ENCODE measurements at places on chromosomes 2 and 18. TPM values are rescaled to one million over a fixed set of nuclear protein-coding genes. Genes with fewer than 3 reads are reported as not detected.

The MOCOS gene
- 15.3 TPM for total RNA-seq

The ZNF385B gene
- total RNA-seq = not detected

The POU3F3 gene
- total RNA-seq = 19.0 TPM

The TUBA4B gene
- total RNA-seq = not detected

The C2orf15 gene
- 6.7 TPM for total RNA-seq

The CFAP53 gene
- total RNA-seq = 0.29 TPM

The LHCGR gene
- total RNA-seq = not detected

The NOSTRIN gene
- 0.89 TPM for total RNA-seq

The ANKRD30BL gene
- 0.14 TPM for total RNA-seq

The QPCT gene
- total RNA-seq = 35.4 TPM

The NETO1 gene
- total RNA-seq = 7.1 TPM

The TCF7L1 gene
- 4.3 TPM for total RNA-seq

The ZNF892 gene
- 6.7 TPM for total RNA-seq

The SP140 gene
- 3.6 TPM for total RNA-seq

DNA sequence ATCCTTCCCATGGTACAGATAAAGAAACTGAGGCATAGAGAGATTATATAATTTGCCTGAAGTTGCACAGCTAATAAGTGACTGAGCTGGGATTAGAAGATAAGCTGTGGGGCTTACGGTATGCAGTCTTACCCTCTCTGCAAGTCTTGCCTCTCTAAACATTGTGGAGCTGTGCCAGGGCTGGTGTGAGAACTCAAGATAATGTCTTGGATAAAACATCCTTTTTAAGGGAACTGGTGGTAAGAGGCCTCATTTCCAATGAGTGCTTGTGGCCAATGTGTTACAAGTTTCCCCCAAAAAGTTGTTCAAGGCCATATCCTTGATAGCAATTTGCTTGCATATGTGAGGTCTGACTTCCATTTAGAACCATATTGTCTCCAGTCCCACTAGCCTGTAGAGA lies 84.3 kb upstream of the ETAA1 start:
- no peak for DNase-seq

- DNase-seq = no peak
Observed at GRCh38 chr2:133553251-133553650, 15.0 kb downstream of the NCKAP5 start.

- no peak for DNase-seq
Observed at GRCh38 chr2:66571918-66572317, 137.0 kb downstream of the MEIS1 start.

DNA sequence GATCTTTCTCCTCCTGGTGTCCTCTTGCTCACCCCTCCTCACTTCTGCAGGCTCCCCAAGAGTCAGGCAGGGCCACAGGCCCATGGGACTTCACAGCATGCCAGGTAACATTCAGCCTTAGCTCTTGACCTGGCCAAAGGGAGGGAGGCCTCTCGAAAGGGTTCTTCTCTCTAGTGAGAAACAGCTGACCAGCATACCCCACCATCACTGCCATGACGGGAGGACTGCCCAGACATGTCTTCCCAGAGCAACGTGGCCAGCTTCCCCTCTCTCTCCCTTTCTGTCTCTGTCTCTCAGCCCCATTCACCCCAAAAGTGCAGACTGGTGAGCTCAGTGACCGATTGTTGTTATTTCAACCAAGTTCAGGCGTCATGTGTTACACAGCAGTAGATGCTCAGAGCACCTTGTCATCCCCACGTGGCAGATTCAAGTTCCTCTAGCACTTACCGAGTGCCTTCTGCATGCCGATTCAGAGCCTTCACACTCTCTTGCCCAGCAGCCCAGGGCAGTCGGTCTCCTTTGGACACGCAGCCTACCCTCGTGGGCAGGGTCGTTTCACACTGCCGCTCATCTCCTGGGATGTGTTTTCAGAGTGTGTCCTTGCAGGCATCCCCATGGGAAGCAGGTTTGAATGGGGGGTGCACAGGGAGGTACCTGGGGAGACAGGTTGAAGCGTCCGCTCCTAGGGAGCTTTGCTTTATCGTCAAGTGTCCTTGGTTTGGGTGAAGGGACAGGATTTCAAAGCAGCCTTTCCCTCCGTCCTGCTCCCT lies 259.9 kb downstream of the NDUFA10 start:
- no peak for DNase-seq

GRCh38 chr2:71798266-71799012 lies 345.1 kb downstream of the DYSF start:
- no peak for DNase-seq

DNA sequence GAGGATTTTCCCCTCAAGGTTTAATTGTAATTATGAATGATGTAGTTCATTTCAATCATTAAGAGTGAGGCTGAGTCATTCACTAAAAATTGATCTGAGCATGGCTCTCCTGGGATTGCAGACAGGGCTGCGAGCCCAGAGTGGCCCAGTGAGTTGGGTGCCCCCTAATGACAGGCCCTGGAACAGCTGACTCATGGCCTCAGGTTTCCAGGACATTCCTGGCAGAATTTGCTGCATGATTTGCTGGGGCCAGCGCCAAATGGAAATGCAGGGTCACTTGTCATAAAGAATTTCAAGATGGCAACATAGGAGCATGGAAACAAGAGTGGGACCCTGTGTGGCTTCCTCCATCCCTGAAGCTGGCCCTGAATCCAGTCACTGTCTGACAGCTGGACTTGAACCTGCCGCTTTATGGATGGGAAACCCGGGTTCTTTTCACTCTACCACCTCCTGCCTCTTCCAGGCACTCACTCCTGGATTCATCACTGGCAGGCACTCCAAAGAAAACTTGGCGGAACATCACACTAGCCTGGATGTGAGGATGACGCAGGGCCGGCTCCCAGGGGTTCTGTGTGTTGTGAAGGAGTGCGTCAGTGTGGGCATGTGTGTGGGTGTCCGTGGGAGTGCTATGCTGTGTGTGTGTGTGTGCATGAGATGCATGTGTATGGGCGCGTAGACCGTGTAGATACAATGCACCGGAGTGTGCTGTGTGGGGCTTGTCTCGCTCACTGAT lies 15.2 kb downstream of the OTOF start:
- DNase-seq = peak; percentile 26

GRCh38 chr2:19457809-19458208 lies 99.4 kb upstream of the OSR1 start:
- no peak for DNase-seq

DNA sequence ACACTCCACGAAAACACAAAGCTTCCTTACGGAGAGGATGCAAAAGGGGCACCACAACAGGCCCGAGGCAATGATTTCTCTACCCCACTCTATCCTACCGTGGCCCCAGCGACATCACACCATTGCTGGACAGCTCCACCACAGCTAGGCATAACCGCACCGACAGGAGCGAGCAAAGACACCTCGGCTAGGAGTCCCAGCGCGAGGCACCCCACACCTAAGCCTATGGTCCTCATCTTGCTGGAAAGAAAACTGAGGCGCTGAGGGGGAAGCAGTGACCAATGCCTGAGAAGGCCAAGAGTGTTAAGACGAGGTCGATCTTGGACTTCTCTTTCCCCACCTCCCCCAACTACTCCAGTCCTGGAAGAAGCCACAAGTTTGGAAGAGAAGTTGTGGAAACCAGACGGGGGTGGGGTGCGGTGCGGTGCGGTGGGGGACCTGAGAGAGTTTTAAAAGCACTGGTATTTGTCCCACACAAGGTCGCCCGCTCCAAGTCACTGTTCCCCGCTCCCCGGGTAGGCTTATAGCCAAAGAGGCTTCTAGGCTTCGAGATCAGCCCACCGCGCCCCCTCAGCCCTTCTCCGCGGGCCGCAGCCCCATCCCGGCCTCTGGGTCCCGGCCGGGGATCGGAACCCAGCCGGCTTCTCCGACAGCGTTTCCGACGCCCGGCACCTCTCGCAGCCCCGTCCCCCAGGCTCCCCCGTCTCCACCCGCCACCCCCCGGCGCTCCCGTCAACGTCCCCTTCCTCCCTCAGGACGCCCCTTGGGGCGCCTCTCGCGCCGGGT lies 766 bp downstream of the PDE6D start:
- no peak for DNase-seq

GRCh38 chr2:201358684-201359083 lies 1.5 kb upstream of the FLACC1 start:
- no peak for DNase-seq

- no peak for DNase-seq
Observed at GRCh38 chr2:97812931-97813330, 99.6 kb downstream of the ZAP70 start.

DNA sequence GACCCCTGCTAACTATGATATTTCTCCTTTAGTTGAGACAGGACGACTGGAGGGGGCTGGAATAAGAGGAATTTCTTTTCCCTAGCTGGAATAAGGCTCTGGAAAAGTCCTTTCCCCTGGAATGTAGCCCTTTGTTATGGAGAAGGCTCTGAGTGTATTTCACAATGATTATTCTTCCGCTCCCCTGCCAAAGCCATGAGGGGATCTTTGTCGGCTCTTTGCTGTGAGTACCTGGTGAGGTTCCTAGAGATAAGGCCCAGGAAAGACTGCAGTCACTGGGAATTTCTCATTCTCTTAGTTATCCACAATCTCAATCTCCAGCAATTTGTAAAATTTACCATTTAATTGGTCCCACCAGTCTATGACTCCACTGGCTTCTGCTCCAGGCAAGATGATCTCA lies 340.2 kb upstream of the HNRNPA3 start:
- DNase-seq = no peak

GRCh38 chr2:236633775-236634560 lies 64.3 kb downstream of the ACKR3 start:
- no peak for DNase-seq

DNA sequence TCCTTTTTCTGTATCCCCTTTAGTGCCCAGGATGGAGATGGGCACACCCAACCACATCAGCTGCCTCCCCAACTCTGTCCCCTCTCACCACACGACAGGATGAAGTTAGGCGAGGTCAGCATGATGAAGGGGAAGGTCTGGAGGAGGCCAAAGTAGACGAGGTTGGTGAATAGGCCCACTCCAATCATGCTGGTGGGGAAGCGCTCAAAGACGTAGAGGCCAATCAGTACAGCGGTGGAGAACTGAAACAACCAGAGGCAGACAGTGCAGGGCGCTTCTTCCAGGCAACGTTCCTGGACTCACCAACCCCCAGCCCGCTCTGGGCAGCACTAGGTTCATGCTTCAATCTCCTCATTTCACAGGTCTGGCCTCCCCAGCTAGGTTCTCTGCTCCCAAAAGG lies 2.9 kb downstream of the TEX261 start:
- DNase-seq = no peak

- no peak for DNase-seq
Observed at GRCh38 chr2:58035352-58035751, 11.3 kb upstream of the VRK2 start.

DNA sequence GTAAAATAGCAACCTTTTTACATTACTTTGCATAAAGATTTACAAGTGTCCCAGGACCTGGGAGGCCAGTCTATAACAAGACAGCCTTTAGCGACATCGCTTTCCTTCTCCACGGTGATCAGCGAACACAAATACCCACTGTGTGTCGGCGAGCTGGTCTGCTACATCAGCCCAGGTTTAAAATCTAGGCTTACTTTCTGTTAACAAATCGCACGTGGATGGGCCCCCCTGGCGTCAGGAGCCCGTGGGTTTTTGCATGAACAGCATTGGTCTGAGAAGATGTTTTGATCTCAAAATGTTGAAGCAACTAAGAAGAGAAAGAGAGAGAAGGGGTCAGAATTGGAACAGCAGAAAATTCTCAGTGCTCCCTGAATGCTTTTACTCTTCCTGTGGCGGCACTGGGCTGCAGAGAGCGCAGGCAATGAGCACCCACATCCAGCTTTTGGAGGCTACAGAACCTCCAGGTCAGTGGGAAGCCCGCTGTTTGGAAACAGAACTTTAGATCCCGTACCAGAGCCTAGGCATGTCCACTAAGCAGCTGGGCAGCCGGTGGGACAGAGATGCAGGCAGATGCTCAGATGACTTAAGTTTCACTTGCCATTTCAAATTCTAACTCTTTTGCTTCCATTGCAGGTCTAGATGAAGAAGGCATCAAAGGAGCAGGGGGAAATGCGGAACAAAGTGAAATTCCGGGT lies 32.9 kb downstream of the CYP27C1 start:
- DNase-seq = no peak

- no peak for DNase-seq
Observed at GRCh38 chr2:1687254-1687653, 57.1 kb downstream of the PXDN start.

DNA sequence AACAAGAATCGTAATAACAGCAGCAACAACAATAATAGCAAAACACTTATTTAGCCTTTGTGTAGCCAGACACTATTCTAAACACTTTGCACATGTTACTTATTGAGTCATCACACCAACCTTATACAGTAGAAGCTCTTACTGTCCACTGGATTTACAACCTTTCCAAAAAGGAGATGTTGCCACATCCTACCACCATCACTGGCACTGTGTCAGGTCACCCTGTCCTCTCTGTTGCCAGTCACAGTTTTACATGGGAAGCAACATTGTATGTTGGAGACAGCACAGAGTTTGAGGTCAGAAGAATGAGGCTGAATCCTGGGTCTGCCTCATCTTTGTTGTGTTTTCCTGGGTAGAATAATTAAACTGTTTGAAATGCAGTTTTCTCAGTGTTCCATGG lies 201.4 kb upstream of the EPAS1 start:
- no peak for DNase-seq

DNA sequence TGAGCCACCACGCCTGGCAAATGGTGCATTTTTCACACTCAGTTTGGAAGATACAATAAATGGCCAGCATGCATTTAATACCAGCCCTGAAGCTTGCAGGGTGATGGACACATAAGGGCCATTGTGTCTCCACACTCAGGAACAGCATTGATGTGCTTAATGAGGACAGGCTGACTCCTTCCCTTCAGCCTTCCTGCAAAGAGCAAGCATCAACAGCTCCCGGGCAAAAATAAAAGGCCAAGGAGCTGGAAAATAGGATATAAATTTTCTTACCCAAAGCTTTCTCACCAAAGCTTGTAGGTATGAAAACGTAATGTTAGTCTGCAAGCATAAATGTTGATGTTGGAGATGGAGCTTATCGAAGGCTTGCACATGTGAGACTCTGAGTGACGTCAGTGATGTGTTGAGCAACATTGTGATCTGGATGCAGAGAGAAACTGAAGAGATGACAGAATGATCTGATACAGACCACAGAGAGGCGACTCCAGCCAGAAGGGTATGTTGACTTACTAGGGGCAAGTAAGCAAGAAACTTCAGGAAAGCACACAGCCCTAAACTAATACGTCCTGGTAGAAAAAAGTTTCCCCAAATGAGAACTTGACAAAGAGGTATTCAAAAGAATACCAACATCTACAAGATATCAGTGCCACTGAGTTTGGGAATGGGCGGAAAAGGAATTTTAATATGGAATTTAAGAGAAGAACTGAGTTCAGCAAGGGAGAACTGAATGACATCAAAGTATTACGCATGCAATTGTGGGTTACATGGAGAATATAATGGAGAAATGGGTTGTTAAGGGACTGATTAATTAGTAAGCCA lies 256.5 kb downstream of the TGIF1 start:
- no peak for DNase-seq

DNA sequence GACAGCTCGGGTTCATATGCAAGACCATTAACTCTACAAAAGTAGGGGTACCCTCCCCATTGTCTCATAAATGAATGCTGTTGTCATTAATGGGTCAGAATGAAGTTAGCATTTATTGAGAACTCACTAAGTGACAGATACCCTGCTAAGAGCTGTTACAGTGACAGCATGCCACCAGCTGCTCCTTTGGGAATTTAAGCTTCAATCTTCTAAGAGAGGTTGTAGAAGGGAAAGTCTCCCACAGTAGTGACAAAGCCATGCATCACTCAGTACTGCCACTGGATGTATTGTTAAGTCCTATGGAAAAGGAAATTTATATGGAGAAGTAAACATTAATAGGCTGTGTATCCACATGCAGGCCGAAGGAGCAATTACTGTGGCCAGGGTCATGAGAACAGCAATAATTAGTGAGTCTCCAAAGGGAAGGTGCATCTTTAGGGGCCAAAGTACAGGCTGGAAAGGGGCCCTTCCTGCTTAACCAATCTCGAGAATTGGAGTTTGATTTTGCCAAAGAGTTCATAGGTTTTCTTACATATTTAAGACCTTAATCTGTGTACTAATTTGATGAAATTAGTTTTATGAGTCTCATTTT lies 64.5 kb upstream of the FAM124B start:
- no peak for DNase-seq
